ENCODE measurements at places on chromosomes 4 and X.
A peak's percentile ranks its signal among the peaks of the same experiment; 100 is the strongest.

DNA sequence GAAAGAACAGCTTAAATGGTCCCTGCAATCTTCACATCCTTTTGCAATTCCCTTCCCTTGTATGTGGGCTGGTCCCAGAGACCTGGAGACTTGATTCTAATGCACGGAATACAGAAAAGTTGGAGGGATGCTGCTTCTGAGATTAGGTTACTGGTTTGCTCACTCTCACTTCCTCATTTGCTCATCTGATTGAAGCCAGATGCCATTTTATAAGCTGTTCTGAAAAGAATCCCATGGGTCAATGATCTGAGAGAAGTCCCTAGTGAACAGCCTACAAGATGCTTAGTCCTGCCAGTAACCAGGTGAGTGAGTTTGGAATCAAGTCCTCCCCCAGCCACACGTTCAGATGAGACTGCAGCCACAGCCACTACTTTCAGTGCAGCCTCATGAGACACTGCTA lies 35.9 kb downstream of the MAGEA1 start:
- H3K4me3 ChIP-seq, result no peak overlapping the region
- no peaks in the 10 kb centered on the region for H3K36me3 ChIP-seq
- H3K27me3 ChIP-seq, result peaks cover 6% of the 10 kb centered on the region
- no peak for DNase-seq
- no peaks in the 10 kb centered on the region for H3K4me1 ChIP-seq
- no peak overlapping the region for H3K27ac ChIP-seq

DNA sequence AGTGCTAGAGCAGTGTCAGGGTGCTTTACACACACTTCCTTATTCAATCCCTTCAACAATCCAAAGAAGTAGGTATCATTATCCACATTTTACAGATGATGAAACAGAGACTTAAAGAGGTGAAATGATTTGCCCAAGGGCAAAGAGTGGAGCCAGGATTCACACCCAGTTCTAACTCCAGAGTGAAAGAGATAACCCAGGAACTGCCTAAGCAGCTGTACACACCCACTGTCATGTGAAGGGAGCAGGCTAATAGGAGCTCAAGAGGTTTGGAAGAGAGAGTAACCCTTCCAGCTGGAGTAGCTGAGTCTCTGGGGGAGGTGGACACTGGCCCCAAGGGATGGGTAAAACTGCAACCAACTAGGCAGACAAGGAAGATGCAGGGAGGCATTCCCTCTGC lies 92.5 kb downstream of the FBXL5 start:
- H3K4me1 ChIP-seq, result no peaks in the 10 kb centered on the region
- H3K27me3 ChIP-seq, result no peaks in the 10 kb centered on the region
- no peaks in the 10 kb centered on the region for H3K36me3 ChIP-seq
- no peak overlapping the region for H3K4me3 ChIP-seq

DNA sequence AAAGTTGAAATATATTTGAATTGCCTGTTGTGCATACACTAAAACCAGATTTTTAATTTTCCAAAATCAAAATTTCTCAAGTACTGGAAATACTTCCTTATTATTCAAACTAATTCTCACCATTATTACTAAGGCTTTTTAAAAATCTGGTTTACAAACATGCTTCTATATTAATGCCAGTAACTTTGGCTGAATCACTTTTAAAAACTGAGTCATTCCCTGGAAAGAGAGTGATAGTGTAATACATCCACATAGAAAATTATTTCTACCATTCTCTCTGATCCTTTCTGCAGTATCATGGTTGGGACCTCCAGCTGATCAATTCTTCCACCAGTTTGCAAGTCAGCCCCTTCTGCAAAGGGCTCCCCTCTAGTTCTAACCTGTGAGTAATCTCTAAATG lies 165.3 kb upstream of the FAM241A start:
- no peaks in the 10 kb centered on the region for H3K4me1 ChIP-seq
- no peak for DNase-seq
- H3K27me3 ChIP-seq, result no peaks in the 10 kb centered on the region
- H3K27ac ChIP-seq, result no peak overlapping the region
- H3K36me3 ChIP-seq, result no peaks in the 10 kb centered on the region

DNA sequence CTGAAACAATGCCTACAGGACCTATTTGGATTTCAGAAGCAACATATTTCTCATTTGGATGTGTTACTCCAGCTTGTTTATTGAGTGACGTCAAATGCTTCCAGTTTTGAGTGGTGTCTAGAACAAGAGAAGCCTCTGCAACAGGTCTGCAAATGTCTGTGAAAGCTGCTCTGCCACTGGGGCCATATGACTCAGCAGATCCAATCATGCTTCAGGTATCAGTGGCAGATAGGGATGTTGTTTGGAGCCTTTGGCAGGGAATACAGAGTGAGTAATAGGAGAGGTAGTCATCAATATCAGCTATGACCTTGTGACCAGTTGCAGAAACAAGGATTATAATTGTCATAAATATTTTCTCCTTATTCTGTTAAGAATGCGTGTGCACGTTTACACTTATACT lies 141.1 kb upstream of the ZXDA start:
- no peaks in the 10 kb centered on the region for H3K27me3 ChIP-seq
- no peak overlapping the region for H3K4me3 ChIP-seq
- H3K27ac ChIP-seq, result no peak overlapping the region
- H3K4me1 ChIP-seq, result no peaks in the 10 kb centered on the region
- no peak for DNase-seq

- no peak for DNase-seq
- no peaks in the 10 kb centered on the region for H3K27me3 ChIP-seq
- H3K4me1 ChIP-seq, result no peaks in the 10 kb centered on the region
- H3K27ac ChIP-seq, result no peak overlapping the region
- no peak overlapping the region for H3K4me3 ChIP-seq
Measured at GRCh38 chrX:85052205-85052604, 48.5 kb downstream of the APOOL start.

GRCh38 chr4:168384437-168385141 lies 66.0 kb upstream of the DDX60 start:
- DNase-seq, result no peak
- peaks cover 34% of the 10 kb centered on the region for H3K36me3 ChIP-seq
- H3K27me3 ChIP-seq, result no peaks in the 10 kb centered on the region
- no peaks in the 10 kb centered on the region for H3K4me1 ChIP-seq
- no peak overlapping the region for H3K4me3 ChIP-seq

GRCh38 chr4:122845760-122846159 lies 19.1 kb downstream of the FGF2 start:
- H3K4me3 ChIP-seq, result no peak overlapping the region
- H3K4me1 ChIP-seq, result peaks cover 6% of the 10 kb centered on the region
- H3K27ac ChIP-seq, result no peak overlapping the region
- H3K36me3 ChIP-seq, result no peaks in the 10 kb centered on the region
- DNase-seq, result no peak

GRCh38 chr4:59570860-59571476 lies 1629.2 kb upstream of the ADGRL3 start:
- no peaks in the 10 kb centered on the region for H3K27me3 ChIP-seq
- H3K4me3 ChIP-seq, result no peak overlapping the region
- H3K4me1 ChIP-seq, result no peaks in the 10 kb centered on the region
- no peak overlapping the region for H3K27ac ChIP-seq
- no peak for DNase-seq
- H3K36me3 ChIP-seq, result no peaks in the 10 kb centered on the region

DNA sequence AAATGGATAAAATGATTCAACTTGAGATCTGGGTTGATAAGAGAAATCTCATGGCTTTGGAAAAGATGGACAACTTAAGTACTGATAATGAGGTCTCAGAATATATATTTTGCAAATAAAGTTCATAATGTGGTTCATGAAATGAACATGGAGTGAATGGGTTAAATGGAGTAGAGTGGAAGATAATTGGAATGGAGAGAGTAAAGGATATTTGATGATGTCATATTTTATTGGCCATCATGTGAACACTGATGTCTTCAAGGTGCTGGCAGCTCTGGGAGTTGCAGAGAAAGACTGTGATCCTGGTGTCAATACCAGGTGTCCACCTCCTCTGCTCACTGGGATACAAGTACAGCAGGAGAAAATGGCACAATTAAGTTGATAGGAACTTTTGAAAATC lies 133.9 kb upstream of the ZXDA start:
- no peak overlapping the region for H3K4me3 ChIP-seq
- H3K27ac ChIP-seq, result no peak overlapping the region
- no peaks in the 10 kb centered on the region for H3K4me1 ChIP-seq

GRCh38 chr4:183932576-183932975 lies 27.5 kb downstream of the STOX2 start:
- H3K36me3 ChIP-seq, result no peaks in the 10 kb centered on the region
- H3K4me3 ChIP-seq, result no peak overlapping the region
- peaks cover 2% of the 10 kb centered on the region for H3K27me3 ChIP-seq
- no peak overlapping the region for H3K27ac ChIP-seq

DNA sequence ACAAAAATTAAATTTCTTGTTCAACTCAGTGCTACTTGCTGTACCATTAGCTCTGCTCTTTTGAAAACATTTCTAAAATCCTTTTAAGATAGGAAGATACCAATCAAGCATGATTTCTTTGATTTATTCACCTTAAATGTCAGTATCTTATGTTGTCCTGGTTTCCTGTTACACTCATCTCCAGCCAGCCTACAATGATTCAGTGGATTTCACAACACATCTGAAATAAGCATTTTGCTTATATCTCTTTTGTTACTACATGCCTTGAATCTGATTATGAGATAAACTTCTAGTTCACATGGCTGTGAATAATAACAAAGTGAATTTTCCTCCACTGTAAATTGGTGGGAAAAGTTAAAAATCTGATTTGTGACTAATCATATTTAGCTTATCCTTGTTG lies 112.5 kb upstream of the BMP3 start:
- peaks cover 5% of the 10 kb centered on the region for H3K4me1 ChIP-seq
- H3K27ac ChIP-seq, result no peak overlapping the region
- H3K27me3 ChIP-seq, result no peaks in the 10 kb centered on the region
- no peak overlapping the region for H3K4me3 ChIP-seq
- DNase-seq, result no peak
- H3K36me3 ChIP-seq, result no peaks in the 10 kb centered on the region

DNA sequence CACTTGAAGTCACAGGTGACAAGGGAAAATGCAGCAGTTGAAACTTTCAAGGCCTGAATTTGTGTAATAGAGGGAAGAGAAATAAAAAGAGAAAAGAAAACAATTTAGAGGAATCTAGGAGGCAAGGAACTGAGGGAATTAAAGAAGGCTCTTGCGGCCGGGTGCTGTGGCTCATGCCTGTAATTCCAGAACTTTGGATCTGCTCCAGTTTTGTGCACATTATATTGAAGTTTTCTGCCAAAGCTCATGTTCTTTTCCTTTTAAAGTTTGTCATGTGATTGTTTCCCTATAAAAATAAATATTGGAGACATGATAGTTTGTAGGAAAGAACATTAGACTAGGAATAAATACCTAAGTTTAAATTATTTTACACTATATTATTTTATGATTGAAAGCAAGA lies 433.9 kb upstream of the CPEB2 start:
- no peak overlapping the region for H3K4me3 ChIP-seq
- H3K27me3 ChIP-seq, result no peaks in the 10 kb centered on the region
- no peak overlapping the region for H3K27ac ChIP-seq
- no peaks in the 10 kb centered on the region for H3K36me3 ChIP-seq
- H3K4me1 ChIP-seq, result no peaks in the 10 kb centered on the region

- H3K4me3 ChIP-seq, result no peak overlapping the region
- H3K27me3 ChIP-seq, result no peaks in the 10 kb centered on the region
- no peak overlapping the region for H3K27ac ChIP-seq
- no peak for DNase-seq
Measured at GRCh38 chr4:124583797-124584196, 128.7 kb downstream of the ANKRD50 start.

GRCh38 chr4:153531000-153531358 lies 64.8 kb downstream of the TMEM131L start:
- no peak overlapping the region for H3K4me3 ChIP-seq
- peaks cover 86% of the 10 kb centered on the region for H3K4me1 ChIP-seq
- peaks cover 12% of the 10 kb centered on the region for H3K36me3 ChIP-seq
- peak overlapping the region; percentile 93 for H3K27ac ChIP-seq
- no peak for DNase-seq
- H3K27me3 ChIP-seq, result no peaks in the 10 kb centered on the region

- H3K36me3 ChIP-seq, result no peaks in the 10 kb centered on the region
- H3K4me3 ChIP-seq, result no peak overlapping the region
- H3K27ac ChIP-seq, result no peak overlapping the region
Measured at GRCh38 chr4:152747444-152747843, 32.1 kb downstream of the TIGD4 start.

DNA sequence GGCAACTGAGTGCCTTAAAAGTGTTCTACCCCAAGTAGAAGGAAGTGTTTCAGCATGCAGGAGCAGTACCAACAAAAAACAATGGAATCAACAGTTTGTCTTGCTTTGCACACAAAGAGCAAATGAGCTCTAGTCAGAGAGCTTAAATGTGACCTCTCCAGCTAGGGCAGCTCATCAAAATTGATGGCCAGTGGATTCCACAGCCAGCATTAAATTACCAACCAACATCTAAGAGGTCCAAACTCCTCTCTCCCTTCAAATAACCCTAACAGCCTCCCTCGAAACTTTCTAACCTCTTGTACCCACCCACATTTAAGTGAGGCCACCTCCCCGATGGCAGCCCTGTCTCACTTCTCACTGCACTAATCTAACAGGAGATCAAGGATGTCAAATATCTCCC lies 219.9 kb downstream of the CHIC2 start:
- H3K4me3 ChIP-seq, result no peak overlapping the region
- no peaks in the 10 kb centered on the region for H3K4me1 ChIP-seq
- H3K27me3 ChIP-seq, result no peaks in the 10 kb centered on the region

GRCh38 chrX:115898382-115899001 lies 272.1 kb upstream of the AGTR2 start:
- H3K36me3 ChIP-seq, result no peaks in the 10 kb centered on the region
- no peak for DNase-seq
- no peaks in the 10 kb centered on the region for H3K4me1 ChIP-seq

DNA sequence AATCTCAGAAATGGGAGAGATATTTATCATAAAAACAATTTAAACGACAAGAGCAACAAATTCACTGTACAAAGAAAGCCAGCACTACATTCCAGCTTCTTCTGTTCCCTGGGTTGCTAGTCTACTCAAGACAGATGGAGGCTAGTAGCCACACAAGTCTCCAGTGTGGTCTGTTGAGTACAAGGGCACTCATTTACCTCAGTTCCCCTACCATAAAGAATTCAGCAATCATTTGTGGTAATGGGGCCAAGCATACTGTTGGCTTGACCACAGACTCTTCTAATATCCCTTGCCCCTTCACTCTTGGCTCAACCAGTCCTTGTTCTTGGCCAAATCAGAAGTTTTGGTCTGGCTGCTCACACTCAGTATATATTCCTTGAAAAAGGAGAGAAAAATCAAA lies 212.3 kb downstream of the COX18 start:
- no peaks in the 10 kb centered on the region for H3K4me1 ChIP-seq
- no peak overlapping the region for H3K27ac ChIP-seq
- H3K36me3 ChIP-seq, result no peaks in the 10 kb centered on the region
- no peak for DNase-seq
- no peak overlapping the region for H3K4me3 ChIP-seq
- peaks cover 2% of the 10 kb centered on the region for H3K27me3 ChIP-seq

- peaks cover 7% of the 10 kb centered on the region for H3K27me3 ChIP-seq
- H3K4me3 ChIP-seq, result no peak overlapping the region
- H3K4me1 ChIP-seq, result no peaks in the 10 kb centered on the region
- no peaks in the 10 kb centered on the region for H3K36me3 ChIP-seq
Measured at GRCh38 chr4:139641218-139641617, 24.4 kb upstream of the MGST2 start.

All from activated CD4-positive, alpha-beta memory T cell treated with anti-CD3 and anti-CD28 coated beads for 36 hours (primary cell).